Anterior cingulate cortex (tissue), 58 donors: ENCODE measurements at places on chromosomes 3 and 15.

DNA sequence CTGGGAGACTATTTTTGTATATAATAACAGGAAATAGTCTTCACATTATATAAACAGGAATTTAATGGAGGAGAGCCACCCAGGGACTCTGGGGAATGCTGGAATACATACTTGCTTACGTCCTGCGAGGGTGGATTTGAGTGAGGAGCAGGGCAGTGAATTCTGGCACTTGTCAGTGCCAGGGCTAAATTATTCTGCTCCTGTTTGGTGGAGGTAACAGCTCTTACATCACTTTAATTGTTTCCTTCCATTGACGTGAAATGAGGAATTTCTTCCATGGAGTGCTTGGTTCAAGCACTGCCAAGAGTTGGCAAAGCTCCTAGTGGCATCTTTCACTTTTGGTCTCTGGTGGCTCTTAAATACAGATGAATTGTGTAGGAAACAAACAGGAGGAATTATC, 94.1 kb upstream of the GOLGA8J start:
- DNase-seq = no peak

DNA sequence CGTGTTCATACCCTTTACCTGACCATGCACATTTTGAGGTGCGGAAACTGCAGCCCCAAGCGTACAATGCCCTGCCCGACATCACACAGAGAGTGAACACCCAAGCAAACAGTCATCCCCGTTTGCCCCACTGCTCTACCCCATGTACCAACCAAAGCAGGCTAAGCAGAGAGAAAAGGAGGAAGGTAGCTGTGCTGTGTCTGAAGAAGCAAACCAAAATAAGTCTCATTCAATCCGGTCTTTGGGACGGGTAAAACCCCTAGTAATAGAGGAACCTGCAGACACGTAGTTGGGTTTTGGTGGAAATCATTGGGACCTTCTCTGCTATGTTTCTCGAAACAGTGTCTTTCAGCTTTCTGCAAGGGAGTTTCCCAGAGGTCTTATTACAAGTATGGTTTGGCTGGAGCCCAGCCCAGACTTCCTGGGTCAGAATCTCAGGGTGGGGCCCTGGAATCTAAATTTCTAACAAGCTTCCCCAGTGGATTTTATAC, 164.6 kb upstream of the HES1 start:
- DNase-seq = no peak

DNA sequence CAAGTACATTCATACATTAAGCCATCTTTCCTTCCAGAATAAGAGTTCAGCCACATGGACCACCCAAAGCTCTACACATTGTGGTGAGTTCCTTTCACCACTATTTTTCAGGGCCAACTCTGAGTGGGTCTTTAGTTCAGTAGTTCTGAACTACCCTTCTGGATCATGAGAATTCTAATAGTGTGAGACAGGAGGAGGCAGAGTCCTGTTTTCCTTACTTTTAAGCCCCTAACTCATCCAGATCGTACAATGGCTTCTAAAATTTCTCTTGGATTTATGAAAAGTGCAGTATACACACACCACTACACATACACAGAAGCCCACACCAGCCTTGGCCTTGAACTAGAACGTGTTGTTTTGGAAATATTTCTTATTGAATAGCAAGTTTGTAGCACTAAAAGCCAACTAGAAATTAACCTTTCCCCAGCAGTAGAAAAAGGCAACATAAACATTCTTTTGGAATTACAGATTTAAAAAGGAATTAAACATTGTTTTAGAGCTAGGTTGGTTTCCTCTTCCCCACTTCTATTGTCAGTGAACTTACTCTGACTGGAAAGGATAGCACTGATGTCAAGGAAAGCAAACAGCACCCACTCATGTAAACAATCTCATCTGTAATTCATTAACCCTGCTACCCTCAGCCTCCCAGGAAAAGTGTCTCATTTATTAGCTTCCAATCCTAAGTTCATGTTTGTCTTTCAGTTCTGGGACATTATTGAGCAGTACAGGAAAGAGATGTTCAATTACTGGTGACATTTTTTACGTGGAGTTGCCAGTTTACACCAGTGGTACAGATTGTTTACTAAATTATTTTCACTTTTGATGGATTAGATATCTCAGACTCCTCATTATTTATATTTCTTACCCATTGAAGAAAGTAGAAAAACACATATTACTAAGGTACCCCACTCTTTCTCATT, 95.7 kb upstream of the AGTR1 start:
- DNase-seq = no peak

GRCh38 chr15:78004222-78004727, 73.2 kb downstream of the TBC1D2B start:
- DNase-seq = no peak

DNA sequence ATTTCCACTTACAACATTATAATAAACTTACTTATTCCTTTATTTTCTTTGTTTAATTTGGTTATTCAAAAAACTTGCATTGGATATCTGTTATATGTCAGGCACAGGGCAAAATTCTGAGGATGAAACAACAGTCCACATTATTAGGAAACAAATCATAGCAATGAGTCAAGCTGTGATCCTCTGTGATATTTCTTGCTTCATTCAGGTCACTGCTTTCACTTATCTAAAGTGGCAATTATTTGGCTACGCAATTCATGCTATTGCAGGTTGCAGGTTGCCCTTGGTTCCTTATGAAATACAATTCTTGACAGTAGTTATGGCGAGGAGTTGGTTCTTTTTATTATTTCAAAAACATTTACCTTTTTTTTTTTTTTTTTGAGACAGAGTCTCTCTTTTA, 66.4 kb upstream of the CNTN6 start:
- DNase-seq = no peak

GRCh38 chr3:24154013-24154695, 209.1 kb downstream of the NR1D2 start:
- no peak for DNase-seq

- no peak for DNase-seq
These were observed 590.1 kb upstream of the CBLB start for GRCh38 chr3:106458952-106459351.

GRCh38 chr15:48318131-48318530, 13.1 kb upstream of the DUT start:
- no peak for DNase-seq

GRCh38 chr3:70488816-70489215, 176.4 kb upstream of the MDFIC2 start:
- no peak for DNase-seq

DNA sequence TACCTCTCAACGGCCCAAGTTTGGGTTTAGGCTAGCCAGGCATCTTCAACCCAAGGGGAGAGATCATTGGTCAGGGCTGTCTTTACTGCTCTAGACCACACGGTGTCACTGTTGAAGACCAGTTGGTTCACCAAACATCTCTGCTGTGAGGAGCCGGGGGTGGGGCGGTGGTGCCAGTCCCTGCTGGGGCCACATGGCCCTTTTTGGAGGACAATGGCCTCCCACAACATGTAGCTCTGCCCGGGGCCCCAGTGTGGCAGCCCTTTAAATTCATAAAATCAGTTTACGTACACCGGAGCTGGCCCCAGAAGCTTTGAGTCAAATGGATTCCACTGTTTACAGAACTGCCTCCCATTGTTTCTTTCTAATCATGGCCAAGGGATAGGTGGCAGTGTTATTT, 19.1 kb upstream of the TM4SF18 start:
- DNase-seq = peak; percentile 10

- DNase-seq = peak; percentile 85
These were observed 31.1 kb downstream of the FOXL2 start for GRCh38 chr3:138915503-138916498.

GRCh38 chr3:197522183-197522715, 33.5 kb downstream of the BDH1 start:
- DNase-seq = no peak

GRCh38 chr15:95035106-95035505, 803.7 kb downstream of the MCTP2 start:
- DNase-seq = no peak

GRCh38 chr3:47949979-47950378, 66.2 kb downstream of the MAP4 start:
- DNase-seq = no peak

GRCh38 chr3:131597816-131598215, 95.0 kb upstream of the MRPL3 start:
- no peak for DNase-seq

DNA sequence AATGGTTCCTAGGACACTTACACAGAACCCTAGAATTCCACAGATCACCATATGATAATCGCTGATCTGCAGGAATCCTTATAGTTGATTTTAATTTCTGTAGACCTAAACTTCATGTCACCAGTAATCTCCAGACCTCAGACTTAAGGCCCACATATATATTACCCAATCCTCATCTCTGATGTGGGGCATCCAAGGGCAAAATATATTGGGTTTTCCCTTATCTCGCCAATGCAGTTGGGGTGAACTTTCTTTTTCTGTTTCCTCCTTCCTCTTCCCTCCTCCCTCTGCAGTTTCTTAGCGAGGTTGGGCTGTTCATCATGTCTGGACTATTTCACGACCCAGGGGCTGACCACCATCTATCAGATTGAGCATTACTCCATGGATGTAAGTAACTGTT, 230.2 kb downstream of the P3H2 start:
- DNase-seq = no peak

DNA sequence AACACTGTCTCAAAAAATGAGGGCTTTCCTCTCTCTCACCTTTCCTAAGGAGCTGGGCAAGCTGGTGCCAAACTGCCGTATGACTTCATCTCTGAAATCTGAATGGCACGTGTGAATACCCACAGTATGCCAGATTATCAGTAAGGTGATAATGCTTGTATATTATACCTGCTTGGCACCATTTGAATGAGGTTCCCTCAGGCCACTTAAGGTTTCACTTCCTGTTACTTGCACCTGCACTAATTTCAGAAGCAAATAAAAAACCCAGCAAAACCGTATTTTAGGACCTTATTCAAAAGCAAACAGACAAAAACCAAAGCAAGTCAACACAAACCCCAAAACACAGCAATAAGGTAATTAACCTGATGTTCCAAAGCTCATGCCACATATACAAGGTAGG, 19.7 kb downstream of the FOXP1 start:
- DNase-seq = no peak

GRCh38 chr15:96703794-96704550, 373.5 kb downstream of the NR2F2 start:
- DNase-seq = no peak

GRCh38 chr15:64026591-64026990, 19.7 kb downstream of the DAPK2 start:
- no peak for DNase-seq

- DNase-seq = no peak
These were observed 10.5 kb downstream of the LRRK1 start for GRCh38 chr15:100929641-100930042.

- DNase-seq = no peak
These were observed 159.9 kb upstream of the SLC2A2 start for GRCh38 chr3:171186383-171186782.

DNA sequence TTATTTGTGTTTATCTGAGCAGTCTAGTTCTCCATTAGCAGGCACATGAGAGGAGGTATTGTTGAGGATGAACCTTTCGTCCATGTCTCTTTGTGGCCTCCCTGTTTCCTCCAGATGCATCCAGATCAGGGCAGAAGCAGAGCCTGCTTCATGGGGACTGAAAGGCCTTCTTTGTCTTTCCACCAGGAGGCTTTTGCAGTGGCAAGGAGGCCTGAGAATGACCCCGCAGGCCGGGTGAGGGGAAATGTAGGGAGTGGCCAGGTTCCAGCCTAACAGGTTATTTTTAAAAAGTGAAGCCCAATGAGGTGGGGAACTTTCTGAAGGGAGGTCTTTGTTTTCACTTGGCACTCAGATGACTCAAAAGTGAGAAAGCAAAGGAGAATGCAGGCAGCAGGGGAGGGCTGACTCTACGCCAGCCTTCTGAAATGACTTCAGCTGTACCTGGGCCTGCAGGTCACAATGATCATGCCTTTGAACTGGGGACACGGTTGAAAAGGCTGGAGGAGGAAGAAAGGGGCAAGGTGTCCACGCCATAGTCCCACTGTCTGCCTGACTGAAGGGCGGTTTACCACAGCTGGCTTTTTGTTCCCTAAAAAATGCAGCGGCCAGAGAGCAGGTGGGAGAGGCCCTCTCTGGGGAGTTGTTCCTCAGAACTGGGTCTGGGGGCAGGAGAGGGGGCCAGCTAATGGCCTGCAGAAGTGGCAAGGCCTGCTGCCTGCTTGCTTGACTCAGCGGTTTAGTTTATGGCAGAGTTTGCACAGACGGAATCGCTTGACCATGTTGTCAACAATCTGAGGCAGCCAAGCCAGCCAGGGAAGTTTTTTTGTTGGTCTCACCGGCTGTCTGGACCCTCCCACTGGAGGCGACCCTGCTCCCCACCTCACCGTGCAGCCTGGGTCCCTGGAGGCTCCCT, 28.7 kb downstream of the CMTM7 start:
- DNase-seq = no peak

GRCh38 chr3:143832433-143832832, 15.8 kb downstream of the SLC9A9 start:
- no peak for DNase-seq

- no peak for DNase-seq
These were observed 14.3 kb upstream of the SLC9C1 start for GRCh38 chr3:112308151-112308911.

DNA sequence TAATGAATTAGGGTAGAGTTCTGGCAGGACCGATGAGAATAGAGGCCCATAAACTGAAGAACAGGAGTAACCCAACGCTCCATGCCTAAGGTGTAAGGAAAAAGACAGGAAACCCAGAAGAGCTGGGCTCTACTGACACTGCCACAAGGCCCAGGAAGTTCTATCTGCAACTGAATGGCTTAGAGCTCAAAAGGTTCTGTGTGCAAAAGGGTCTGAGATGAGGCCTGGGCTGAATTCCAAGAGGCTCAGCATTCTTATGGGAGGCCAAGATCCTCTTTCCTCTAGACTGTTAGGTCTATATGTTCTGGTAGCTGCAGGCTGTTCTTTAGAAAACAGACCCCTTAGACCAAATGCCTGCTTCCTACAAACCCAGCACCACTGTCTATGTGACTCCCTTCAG, 30.5 kb upstream of the PRSS50 start:
- DNase-seq = no peak
